Activated naive CD8-positive, alpha-beta T cell treated with anti-CD3 and anti-CD28 coated beads, Interleukin-2, amount 10 ng/mL, durations not matched to agents 7 days and 5 days (primary cell): ENCODE measurements at places on chromosomes 16 and 17. TPM values are rescaled to one million over a fixed set of nuclear protein-coding genes. Genes with fewer than 3 reads are reported as not detected.

The KRT40 gene
- not detected for total RNA-seq

The RBFOX1 gene
- not detected for total RNA-seq

The STX1B gene
- total RNA-seq, result 3.1 TPM

The PRRT2 gene
- total RNA-seq, result 2.3 TPM

The ABCA6 gene
- 0.14 TPM for total RNA-seq

The FAAP100 gene
- total RNA-seq, result 40.7 TPM

The ZNHIT3 gene
- total RNA-seq, result 48.4 TPM

GRCh38 chr16:65119435-65119834, 2.4 kb downstream of the CDH11 start:
- no peak overlapping the region for H3K4me3 ChIP-seq
- no peak for DNase-seq
- no peaks in the 10 kb centered on the region for H3K4me1 ChIP-seq
- no peak overlapping the region for H3K27ac ChIP-seq

GRCh38 chr17:38403491-38403890, 24.8 kb upstream of the ARHGAP23 start:
- no peak for DNase-seq
- no peak overlapping the region for H3K27ac ChIP-seq
- no peak overlapping the region for H3K4me3 ChIP-seq

DNA sequence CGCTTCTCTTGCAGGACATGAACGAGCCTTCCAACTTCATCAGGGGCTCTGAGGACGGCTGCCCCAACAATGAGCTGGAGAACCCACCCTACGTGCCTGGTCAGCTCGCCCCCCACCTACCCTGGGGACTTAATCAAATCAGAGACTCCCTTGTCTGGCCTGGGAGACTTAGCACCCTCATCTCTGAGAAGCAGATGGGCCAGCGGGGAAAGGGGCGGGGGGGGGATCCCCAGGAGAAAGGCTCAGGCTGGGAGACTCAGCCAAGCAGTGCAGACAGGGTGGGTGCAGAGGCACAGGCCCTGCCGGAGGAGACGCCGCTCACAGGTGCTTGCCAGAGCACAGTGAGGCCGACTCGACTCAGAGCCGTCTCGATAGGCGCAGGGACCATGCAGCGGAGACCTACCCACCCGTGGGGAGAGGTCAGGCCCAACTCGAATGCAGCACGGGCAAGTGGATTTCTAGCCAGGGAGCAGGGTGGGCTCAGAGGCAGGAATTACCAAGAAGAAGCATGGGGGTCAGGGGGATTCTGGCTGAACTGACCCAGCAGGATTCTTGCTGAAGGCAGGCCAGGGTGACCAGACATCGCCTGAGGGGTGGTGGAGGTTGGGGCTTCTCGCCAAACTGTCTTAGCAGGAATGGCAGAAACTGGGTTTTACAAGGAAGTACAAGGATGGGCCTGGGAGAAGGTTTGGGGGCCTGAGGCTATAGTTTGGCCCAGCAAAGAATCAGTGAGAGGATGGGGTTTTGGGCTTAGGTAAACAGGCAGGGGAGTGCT, 9.7 kb downstream of the GAA start:
- no peak overlapping the region for H3K4me3 ChIP-seq
- DNase-seq, result no peak
- peaks cover 4% of the 10 kb centered on the region for H3K4me1 ChIP-seq

DNA sequence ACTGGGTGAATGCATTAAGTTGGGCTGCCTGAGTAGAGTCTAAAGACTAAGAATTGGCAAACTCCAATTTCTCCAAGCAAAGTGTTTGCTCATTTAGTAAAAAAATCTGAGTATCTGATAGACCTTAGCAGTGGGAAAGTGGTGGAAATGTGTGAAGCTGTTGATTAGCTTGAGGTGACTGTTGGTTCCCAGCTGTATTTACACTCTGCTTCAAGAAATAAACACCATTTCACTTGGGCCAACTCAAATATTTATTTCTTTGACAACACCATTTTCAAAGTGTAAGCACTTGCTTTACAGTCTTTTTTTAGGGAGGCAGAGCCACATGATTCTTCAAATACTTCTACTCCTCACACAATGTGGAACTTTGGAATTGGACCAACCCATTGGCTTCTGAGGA, 8.7 kb downstream of the KCTD19 start:
- no peak overlapping the region for H3K4me3 ChIP-seq
- no peak overlapping the region for H3K27ac ChIP-seq

GRCh38 chr17:73188011-73188410, 4.8 kb upstream of the COG1 start:
- H3K36me3 ChIP-seq, result no peaks in the 10 kb centered on the region
- H3K27ac ChIP-seq, result no peak overlapping the region
- no peaks in the 10 kb centered on the region for H3K27me3 ChIP-seq
- H3K4me1 ChIP-seq, result peaks cover 11% of the 10 kb centered on the region

DNA sequence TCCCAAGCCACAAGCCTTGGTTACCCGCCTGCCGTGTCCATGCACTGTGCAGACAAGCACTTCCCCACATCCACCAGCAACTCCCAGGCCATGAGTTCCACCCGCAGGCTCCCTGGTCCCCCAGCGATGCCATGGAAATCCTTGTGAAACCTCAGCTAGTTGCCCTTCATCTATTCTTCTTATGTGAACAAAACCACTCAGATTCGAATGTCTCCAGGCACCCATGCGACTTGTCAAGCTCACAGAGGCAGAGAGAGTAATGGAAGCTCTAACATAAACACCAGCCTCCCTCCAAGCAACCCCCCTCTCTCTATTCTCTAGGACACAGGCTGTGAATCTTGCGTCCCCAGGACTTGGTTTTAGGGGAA, 182.6 kb downstream of the C16orf95 start:
- no peak overlapping the region for H3K4me3 ChIP-seq
- H3K27ac ChIP-seq, result no peak overlapping the region
- no peaks in the 10 kb centered on the region for H3K36me3 ChIP-seq
- no peak for DNase-seq
- H3K4me1 ChIP-seq, result no peaks in the 10 kb centered on the region

- H3K4me3 ChIP-seq, result no peak overlapping the region
- no peaks in the 10 kb centered on the region for H3K4me1 ChIP-seq
- H3K27ac ChIP-seq, result no peak overlapping the region
- no peak for DNase-seq
- H3K27me3 ChIP-seq, result peaks cover 9% of the 10 kb centered on the region
Observed at GRCh38 chr17:41593306-41593981, 6.7 kb upstream of the KRT14 start.

GRCh38 chr17:34692920-34693319, 113.5 kb downstream of the TMEM132E start:
- no peak overlapping the region for H3K27ac ChIP-seq
- H3K27me3 ChIP-seq, result peaks cover 33% of the 10 kb centered on the region
- H3K4me1 ChIP-seq, result no peaks in the 10 kb centered on the region
- H3K4me3 ChIP-seq, result no peak overlapping the region

GRCh38 chr17:28133562-28133970, 91.1 kb downstream of the NLK start:
- H3K27me3 ChIP-seq, result no peaks in the 10 kb centered on the region
- DNase-seq, result no peak
- H3K4me3 ChIP-seq, result no peak overlapping the region
- no peak overlapping the region for H3K27ac ChIP-seq
